ENCODE measurements at places on chromosomes 11 and 22.

DNA sequence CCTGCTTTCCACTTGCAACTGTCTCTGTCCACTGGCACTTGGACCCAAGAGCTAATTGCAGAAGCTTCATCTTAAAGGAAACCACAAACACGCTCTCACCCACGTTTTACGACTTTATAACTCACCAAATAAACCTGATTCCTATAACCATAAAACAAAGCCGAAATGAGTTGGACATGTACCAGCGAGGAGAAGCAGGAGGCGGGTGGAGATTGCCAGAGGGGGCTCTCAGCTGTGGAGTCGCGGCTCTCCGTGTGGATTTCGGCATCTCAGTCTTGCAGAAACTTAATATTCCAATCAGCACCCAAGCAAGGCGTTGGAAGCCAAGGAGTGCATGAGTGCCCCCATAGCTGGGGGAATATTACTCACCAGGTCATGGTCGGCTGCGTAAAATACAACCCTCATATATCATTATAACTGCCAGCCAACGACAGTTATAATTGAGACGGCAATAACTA is 483.6 kb downstream of the MN1 start:
- no peak for DNase-seq

- DNase-seq = no peak
Measured at GRCh38 chr11:78952890-78953289, 378.2 kb upstream of the NARS2 start.

DNA sequence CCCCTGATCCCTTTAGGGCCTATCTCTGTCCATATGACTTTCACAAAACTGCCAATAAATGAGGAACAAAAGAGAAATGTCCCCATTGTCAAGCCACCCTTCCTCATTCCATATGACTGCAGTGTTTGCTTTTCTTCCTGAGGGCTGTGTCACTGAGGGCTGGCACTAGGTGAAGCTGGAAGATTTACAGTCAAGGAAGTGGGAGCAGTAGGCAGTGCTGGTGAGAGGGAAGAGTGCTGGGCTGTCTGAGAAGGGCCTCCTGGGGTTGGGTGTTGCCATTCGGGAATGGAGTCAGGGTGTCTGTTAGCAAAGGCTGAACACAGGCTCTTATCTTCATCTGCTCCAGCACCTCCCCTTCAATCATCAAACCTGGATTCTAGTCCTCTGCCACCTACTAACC is 30.9 kb downstream of the INSC start:
- DNase-seq = no peak

GRCh38 chr11:111846636-111847035 is 24.7 kb downstream of the ALG9 start:
- no peak for DNase-seq

DNA sequence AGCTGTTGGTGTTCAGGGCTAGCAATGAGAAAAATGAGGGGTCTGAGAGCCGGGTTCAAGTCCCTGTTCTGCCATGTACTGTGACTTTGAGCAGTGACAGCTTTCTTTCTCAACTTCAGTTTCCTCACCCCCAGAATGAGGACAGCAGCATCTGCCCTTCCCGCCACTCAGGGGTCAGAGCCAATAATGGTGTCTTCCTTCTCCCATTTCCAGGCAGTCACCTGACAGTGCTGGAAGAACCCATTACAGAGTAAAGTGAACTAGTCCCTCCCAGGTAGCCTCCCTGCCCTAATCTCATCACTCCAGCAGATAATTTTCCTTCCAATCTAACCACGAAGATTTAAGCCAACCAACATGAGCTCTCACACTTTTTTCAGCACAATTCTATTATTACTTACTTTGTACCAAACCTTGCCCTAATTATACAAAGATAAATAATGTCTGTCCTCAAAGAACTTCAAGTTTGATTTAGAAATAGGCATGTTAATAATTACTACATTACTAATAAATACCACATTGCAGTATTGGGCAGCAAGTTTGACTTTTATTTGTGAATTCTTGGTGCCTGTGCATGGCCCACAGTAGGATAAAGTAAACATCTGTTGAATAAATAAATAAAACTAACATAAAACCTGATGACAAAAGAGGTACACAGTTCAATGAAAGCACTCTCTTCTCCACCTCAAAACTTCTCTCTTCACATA is 61.0 kb downstream of the SERGEF start:
- DNase-seq = no peak
